Globus pallidus (tissue), 1 donor: ENCODE measurements at places on chromosomes 13 and 19.

- DNase-seq = no peak
Measured at GRCh38 chr19:4061683-4062418, 4.8 kb downstream of the ZBTB7A start.

DNA sequence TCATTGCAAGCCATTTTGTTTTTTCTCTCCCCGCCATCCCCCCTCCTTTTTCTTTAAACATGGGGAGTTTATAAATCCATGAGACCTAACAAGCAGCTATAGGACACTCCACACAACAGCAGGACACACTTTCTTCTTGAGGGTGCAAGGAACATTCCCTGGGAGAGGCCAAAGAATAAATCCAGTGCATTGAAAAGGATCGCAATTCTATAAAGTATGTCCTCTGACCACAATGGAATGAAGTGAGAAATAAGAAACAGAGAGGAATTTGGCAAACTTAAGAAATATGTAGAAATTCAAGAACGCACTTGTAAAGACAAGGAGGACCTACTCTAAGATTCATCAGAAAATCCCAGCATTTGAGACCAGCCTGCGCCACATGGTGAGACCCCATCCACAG is 11.9 kb downstream of the KLF2 start:
- no peak for DNase-seq

- no peak for DNase-seq
Measured at GRCh38 chr19:48598996-48599700, 7.4 kb upstream of the SPACA4 start.

GRCh38 chr19:12669270-12670158 is 2.9 kb downstream of the WDR83 start:
- DNase-seq = peak; percentile 86

DNA sequence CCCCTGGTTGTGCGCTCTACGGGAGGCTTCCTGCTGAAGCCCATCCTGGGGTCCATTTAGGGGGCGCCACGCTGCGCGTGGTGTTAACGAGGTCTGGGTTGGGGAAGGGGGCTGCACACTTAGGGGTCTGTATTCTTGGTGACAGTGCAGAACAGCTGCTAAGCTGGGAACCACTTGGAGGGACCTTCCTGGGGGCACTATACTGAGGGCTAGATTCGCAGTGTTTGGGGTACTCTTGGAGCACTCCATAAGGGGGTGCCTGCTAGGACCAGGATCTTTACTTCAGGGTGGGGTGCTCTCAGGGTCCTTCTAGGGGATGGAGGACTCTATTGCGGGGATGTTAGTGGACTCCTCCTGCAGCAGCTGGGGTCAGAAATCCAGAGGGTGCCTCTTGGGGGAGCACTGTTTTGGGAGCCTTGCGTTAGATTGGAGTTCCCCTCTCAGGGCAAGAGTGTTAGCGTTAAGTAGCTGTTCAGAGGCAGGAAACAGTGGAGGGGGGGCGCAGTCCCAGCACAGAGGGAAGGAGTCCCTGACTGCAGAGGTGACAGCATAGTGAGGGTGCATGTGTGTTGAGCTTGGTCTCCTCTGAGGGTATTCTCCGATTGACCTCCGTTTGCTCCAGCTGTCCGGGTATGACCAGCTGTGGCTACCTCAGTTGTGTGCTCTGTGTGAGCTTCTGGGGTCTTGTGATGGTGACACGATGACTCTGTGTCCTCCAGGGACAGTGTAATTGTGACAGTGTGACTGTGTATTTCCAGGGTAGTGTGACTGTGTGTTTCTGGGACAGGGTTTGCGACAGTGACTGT is 1.1 kb downstream of the PDE4A start:
- no peak for DNase-seq

GRCh38 chr19:5186293-5187050 is 154.1 kb downstream of the PTPRS start:
- DNase-seq = no peak

DNA sequence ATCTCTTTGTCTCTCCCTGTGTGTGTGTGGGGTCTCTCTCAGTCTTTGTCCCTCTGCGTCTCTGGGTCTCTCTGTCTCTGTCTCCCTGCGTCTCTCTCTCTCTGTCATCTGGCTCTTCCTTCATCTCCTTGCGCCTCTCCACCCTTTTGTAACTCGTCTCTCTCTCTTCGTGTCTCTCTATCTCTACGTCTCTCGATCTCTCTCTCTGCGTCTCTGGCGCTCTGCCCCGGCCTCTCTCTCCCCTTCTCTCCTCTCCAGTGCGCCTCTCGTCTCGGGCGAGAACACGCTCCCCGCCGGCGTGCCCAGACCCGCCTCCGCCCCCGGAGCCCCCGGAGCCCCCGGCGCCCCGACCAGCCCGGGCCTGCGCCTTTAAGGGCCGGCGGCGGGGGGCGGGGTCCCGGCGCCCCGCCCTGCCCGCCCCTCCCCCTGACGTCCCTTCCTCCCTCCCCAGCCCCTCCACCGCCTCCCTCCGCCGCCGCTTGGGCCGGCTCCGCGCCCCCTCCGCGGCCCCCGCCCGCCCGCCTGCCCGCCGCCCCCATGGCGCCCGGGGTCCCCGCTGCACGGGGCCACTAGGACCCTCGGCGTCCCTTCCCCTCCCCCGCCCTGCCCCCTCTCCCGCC is at the start of gene MARK4:
Gene MARK4 (plus strand): TSS at position 440 of the 620 bp plus-strand sequence. CDS start 318 bp downstream, outside the sequence.
- peak; percentile 47 for DNase-seq

- no peak for DNase-seq
Measured at GRCh38 chr19:3210347-3211017, 14.0 kb upstream of the CELF5 start.

DNA sequence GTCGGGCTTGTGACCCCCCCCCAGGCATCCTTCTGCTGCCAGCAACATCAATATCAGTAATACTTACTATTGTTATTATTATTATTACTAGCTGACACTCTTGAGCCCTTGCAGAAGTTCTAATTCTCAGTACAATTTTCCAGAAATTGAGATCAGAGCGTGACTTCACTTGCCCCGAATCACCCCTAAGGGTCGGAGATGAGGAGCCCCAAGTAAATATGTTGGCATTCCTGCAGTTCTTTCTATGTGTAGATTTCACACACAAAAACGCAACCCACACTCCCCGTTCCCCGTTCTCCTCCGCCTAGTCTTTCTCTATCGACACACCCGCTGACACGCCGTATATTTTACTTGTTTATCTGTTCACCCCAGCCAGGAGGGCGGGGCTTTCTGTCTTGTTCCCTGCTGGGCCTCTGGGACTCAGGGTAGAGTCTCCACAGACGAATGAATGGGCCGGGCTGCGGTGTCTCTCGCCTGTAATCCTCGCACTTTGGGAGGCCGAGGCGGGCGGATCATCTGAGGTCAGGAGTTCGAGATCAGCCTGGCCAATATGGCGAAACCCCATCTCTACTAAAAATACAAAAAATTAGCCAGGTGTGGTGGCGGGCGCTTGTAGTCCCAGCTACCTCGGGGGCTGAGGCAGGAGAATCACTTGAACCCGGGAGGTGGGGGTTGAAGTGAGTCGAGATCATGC is 14.7 kb downstream of the TLE5 start:
- DNase-seq = no peak

GRCh38 chr13:29434217-29434945 is 161.1 kb downstream of the SLC7A1 start:
- DNase-seq = no peak

GRCh38 chr13:43522788-43523187 is 264.0 kb downstream of the ENOX1 start:
- DNase-seq = no peak

GRCh38 chr19:54298357-54299125 is 14.4 kb downstream of the LILRA5 start:
- DNase-seq = no peak

- DNase-seq = peak; percentile 11
Measured at GRCh38 chr13:75258159-75258782, 223.7 kb downstream of the TBC1D4 start.

DNA sequence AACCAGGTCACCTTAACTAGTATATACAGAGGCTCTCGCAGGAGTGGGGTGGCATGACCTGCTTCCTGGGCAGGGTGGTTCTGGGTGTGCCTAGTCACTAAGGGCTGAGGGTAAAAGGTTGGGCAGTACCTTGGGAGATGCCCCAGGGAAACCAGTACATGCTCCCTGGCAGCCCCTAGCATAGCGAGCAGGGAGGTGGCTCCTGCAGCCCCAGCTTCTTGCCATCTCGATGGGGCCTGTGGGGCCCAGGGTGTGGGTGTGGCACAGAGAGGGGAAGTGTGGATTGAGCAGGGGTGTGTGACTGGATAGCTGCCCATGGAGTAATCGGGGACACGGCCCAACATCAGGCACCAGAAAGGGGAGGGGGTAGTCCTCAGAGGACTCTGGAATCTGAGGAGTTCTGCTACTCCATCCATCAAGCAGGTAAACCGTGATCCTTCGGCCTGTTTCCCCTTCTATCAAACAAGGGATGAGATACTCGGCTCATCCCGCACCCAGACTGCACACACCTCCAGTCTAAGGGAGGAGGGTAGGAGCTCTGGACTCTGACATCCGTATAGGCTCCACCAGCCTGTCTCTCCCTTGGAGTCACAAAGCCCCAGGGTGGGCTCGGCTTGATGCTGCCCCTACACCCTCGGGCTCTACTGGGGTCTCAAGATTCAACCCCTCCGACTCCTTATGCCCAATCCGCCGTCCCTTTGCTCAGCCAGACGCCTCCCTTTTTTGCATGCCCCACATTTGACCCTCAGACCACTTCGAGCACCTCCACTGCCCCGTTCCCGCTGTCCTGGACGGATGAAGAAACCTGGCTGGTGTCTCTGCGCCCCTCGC is 1.1 kb downstream of the ZBTB45 start:
- DNase-seq = no peak

GRCh38 chr19:10378124-10378523 is 2.2 kb downstream of the TYK2 start:
- no peak for DNase-seq

DNA sequence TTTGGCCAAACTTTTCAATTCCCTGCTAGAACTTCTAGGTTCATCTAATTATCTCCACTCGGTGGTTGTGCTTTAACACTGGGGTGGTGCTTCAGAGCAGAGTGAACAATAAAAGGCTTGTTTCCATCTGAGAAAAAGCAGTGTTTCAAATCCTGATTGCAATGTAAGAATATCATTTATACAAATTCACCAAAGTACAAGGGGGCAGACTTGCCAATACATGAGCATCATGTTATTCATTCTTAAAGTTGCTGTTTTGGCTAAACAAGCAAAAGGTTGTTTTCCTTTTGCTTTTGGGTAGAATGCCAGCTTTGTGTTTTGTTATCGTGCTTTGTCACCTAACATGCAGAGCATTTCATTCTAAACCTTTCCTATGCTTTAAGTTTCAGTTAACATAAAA is 78.5 kb upstream of the UBAC2 start:
- peak; percentile 16 for DNase-seq

DNA sequence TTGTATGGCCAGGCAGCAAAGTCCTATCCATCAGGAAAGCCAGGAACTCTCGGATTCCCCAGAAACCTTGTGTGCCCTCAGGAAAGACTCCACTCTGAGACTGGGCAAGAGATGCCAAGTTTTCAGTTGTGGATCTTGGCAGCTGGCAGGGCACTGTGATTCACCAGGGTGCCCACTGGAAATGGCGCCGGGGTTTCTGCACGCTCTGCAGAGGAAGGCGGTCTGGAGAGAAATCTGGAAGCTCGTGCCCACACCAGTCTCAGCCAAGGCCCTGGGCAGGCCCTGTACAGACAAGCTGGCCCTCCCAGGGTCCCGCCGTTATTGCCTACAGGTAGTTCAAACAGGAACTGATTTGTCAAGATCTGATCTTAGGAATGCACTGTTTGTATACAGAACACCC is 4.9 kb downstream of the NAPA start:
- no peak for DNase-seq

- no peak for DNase-seq
Measured at GRCh38 chr19:46745521-46746280, at the start of gene FKRP. Gene FKRP, plus strand, starts transcription at chr19:46746057. Its CDS starts 9,394 bp downstream, at chr19:46755451.

DNA sequence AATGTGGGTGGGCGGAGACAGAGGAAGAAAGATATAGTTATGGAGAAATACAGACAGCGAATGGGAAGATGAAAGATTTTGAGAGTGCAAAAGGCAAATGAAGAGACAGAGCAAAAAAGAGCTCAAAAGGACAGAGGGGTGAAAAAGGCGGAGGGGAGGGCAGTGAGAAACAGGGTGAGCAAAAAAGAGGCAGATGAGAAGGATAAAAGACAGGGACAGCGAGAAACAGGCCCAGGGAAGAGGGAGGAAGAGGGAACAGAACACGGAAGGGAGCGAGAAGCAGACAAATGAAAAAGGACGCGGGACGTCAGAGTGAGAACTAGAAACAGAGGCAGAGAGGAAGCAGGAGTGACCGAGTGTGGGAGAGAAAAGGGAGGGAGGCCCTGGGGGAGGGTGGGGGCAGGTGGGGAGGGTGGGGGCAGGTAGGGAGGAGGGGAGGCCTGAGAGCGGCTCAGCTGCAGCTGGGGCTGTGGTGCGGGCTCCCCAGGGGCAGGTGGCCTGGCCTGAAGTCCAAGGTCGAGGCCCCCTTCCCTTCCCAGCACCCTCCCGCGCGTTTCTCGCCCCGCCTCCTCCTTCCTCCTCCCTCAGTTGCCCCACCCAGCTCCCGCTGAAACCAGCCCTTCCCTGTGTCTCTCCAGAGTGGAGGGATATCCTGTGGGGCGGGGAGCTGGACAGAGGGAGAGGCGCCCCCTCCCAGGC is 2.9 kb downstream of the KLK1 start:
- no peak for DNase-seq

GRCh38 chr13:25065974-25066770 is 29.8 kb upstream of the PABPC3 start:
- DNase-seq = no peak

DNA sequence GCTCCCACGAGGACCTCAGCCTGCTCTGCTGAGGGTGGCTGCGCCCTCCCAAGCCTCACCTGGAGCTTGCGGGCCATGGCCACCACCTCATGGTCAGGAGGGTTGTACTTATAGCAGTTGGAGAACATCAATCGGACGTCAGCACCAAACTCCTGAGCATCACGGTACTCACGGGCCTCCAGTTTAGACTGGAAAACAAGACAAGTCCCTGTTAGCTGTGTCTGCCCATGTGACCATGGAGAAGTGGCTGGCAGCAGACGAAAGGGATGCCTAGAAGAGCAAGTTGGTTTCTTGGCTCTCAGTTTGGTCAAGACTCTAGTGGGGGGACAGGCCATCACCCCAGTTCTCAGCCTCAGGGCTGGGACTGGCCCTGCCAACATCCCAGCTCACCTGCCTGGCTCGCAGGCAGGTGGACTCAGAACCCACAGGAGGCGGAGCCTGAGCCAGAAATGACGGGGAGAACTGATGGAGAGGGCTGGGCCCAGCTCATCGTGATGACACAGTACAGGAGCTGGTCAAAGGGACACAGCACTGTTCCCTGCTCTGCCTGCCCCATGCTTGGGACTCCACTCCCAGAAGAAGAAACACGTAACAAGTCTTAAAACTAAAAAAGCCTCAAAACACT is 31.2 kb upstream of the EPHX3 start:
- no peak for DNase-seq

- no peak for DNase-seq
Measured at GRCh38 chr19:50401605-50402450, 16.9 kb upstream of the SPIB start.

DNA sequence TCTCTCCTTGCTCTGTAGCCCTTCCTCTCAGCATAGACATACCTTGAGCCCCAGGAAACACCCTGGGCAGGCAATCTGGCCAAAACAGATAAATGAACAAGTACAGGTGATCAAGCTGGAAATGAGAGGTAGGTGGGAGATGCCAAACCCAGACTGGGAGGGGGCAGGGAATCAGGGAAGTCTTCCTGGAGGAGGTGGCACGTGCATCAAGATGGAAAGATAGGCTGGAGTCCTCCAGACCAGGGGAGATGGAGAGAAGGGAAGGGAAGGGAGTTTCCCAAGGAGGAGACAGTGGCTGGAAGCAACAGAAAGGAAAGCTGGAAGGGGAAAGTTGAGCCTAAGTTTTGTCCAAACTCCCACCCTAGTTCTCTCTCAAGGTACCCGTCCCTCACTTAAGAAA is 1.7 kb upstream of the MUC16 start:
- DNase-seq = no peak
